Kidney glomerular epithelial cell (primary cell): ENCODE measurements at places on chromosomes 1 and 21.

GRCh38 chr1:90457985-90458384, 259.1 kb downstream of the BARHL2 start:
- no peak for DNase-seq

DNA sequence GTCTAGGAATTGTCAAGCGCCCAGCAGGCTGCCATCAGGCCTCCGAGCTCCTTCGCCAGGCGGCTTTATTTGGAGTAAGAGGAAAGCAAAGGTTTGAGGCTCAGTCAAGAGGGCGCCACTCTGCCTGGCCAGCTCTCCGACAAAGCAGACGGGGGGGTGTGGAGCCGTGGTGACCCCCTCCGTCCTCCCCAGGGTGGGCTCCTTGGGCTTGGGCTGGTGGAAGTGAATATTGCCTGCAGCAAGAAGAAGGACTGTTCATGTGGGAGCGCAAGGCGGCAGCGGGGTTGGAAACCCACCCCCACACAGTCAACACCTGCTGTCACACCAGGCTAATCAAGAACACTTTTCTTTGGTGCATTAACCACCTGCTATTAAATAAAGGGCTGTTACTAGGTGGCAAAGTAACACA, 14.6 kb downstream of the EPHX1 start:
- DNase-seq = no peak

DNA sequence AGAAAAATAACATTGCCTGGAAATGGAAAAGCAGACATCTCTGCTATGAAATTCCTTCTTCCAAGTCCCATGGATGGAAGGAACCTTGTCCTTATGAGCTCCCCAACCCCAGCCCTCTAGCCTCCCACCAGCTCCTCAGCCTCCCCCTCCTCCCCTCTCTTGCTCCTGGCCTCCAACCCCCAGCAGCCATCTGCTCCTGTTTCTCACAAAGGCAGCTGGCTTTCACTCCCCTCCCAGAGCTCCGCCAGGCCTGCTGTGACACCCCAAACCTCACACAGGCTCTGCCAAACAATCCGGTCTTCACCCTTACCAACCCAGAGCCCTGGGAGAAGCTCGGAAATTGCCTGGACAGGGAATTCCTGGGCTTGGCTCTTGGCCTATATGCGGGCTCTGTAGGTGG, 69.2 kb downstream of the KLHDC7A start:
- DNase-seq = no peak

DNA sequence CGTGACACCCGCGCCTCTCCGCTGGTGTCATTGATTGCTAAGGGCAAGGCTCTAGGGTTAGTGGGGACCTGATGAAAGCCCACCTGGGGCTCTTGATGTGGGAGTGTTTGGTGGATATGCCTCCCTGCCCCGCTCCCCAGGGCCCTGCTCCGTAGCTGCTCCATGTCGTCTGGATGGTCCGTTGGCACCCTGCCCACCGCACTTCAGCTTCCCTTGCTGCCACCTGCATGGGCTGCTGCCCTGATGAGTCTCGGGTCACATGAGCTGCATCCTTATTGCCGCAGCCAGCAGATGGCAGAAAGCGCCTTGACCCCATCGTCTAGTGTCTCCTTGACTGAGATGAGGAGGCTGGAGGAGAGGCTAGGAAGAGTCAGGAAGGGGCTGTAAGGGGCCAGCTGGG, 439.4 kb downstream of the CAMTA1 start:
- DNase-seq = no peak

DNA sequence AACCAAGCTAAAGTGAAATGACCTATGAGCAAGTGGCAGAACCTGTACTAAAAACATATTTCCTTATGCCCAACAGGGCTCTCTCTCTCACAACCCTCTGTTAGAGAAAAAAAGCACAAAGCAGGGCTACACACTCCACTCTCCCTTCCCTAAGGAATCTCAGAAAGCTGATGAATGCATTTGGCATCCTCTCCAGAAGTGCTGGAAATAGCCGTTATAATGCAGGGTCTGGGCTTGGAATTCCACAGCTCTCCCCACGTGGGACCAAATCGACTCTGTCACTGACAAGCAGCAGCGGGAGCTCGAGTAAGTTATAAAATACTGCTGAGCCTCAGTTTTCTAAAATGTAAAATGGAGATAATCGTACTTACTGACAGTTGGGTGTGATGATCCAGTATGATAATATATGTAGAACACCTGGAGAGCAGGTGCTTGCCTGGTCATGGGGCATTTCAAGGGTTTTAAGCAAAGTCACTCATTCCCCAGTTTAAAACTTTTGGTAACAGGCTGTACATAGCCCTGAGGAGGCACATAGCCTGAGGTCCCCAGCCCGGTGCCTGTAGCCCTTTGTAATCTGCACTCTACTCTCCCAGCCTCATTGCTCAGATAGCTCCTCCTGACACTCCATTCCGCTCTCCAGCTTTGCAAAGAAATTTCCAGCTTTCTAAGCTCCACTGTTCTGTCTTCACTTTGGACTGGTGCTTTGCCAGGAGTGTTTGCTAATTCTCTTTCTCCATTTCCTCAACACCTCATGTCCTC, 175.6 kb upstream of the DAB1 start:
- DNase-seq = peak; percentile 50

- DNase-seq = peak; percentile 68
Measured at GRCh38 chr21:46017148-46017547, 35.6 kb downstream of the COL6A1 start.

DNA sequence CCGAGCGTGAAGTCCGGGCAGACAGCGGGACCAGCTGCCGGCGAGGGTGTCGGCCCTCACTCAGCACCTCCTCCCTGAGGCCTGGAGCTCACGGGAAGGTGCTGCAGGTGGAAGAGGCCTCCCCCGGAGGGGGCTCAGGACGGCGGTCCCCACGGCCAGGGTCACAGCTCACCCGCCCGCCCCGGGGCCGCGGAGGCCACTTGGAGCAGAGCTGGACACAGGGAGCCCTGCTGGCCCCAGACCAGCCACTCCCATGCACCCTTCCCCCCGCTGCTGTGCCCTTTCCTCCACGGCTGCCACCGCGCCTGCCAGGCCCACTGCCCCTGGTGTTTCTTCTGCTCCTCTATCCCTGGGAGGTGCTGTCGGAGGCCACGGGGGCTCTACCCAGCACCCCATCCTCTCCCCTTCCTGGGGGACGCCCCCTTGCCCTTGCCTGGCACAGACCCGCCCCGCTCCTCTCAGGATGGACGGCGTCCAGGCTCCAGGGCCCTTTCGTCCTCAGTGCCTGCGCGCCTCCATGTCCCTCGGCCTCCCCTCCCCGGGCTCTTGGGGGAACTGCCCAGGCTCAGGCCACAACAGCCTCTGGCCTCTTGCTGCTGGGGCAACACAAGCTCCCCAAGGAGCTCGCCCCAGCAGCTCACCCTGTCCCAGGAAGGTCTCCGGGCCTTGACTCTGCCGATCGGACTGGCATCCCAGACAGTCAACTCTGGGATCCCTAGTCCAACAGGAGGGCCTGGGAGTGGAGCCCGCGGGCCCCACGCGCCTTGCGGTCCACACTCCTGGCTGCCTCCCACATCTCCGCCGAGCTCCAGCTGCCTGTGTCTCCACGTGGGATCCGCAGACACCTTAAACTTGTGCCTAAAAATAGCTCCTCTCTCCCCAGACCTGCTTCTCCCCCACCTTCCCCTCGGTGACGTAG, 4.1 kb downstream of the TMEM240 start:
- DNase-seq = no peak

GRCh38 chr1:219174460-219175211, 958 bp downstream of the LYPLAL1 start:
- peak; percentile 84 for DNase-seq

DNA sequence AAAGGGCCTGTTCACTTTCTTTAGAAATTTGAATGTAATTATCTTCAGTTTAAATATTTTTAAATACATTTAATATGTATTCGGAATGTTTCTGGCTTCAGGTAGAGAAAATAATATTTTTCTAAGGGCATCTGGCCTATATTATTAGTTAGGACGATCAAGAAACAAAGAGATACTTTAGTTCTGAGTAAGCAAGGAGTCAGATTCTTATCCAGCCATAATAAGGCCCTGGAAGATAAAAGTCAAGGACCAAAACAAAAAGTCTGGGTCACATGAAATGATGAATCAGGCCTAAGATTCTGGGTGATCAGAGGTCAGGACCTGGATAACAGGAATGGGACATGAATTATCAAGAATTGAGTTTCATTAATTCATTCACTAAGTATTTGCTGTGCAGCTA, 6.3 kb downstream of the PHC2 start:
- peak; percentile 59 for DNase-seq

DNA sequence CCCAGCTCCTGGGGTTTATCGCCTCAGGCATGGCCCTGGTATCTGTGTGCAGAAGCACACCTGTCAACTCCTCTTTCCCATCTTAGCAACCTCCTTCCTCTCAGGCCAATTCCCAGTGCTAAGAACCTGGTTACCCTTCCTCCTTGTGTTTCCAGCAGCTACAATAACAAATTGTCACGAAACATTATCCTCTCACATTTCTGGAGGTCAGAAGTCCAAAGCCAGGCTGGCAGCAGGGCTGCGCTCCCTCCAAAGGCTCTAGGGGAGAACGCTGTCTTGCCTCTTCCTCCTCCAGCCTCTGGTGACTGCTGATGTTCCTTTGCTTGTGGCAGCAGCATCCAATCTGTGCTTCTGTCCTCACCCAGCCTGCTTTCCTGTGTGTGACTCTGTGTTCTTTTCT, 10.7 kb upstream of the MRPS14 start:
- DNase-seq = no peak

GRCh38 chr1:224542783-224543440, 73.2 kb upstream of the CNIH3 start:
- peak; percentile 95 for DNase-seq

DNA sequence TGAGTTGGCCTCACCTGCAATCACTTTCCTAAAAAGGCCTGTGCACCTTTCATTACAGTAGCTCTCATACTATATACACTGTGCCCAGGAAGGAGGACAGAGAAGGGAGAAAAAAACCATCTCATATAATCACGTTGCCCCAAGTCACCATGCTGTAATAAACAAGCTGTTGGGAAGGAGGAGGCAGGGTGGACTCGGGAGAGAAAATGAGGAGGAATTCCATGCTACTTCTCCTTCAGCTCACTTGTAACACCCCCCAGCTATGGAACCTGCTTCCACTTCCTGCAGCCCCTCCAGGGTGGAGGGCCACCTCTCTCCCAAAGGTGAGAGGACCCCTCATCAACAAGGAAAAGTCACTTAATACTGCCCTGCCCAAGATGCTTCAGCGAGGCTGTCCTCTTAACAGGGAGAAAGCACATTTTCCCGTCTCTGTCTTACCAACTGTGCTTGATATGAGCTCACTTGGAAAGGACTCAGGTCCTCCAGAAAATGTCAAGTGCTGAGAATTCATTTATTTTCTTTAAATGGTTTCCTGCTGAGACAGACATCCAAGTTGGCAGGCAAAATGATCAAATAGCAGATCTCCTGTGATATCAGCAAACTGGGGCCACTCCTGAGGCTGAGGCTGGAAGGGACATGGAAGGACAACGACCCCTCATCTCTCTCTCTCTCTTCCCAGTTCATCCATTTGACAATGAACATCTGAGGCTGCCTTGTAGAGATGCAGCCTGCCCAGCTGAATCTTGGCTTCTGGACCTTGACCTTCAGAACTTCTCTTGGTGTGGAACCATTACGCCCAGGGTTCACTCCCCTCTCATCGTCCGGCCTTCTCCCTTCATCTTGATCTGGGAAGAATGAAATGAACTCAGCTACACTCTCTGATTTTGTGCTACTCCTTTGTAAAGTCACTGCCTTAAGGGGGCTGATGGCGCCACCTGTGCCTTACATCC, 54.0 kb downstream of the CAPN9 start:
- DNase-seq = no peak

DNA sequence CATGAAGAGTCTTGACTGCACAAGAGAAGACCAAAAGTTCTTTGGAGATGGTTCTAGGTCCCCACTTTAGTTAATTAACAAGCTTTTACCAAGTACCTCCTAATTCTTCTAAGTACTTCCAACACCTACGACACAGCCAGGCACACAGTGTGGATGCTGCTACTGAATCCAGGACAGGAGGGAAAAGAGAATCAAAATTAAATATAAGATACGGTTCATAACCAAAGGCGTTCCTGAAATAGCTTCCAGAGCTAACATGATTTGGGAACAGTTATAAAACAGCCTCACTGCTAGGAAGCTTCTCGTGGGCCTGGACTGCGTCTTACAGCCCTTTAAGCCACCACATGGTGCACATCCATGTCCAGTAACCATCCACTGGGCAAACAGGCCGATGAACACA, 75.0 kb downstream of the CD34 start:
- no peak for DNase-seq
